Stimulated activated CD4-positive, alpha-beta T cell treated with anti-CD3 and anti-CD28 coated beads, Interleukin-12 subunit alpha, Interleukin-12 subunit beta, amount 100 ng/mL, for 4 hours (primary cell): ENCODE measurements at places on chromosomes 2 and 18.
A peak's percentile ranks its signal among the peaks of the same experiment; 100 is the strongest.

GRCh38 chr18:51146909-51147308, 50.6 kb downstream of the MEX3C start:
- no peak for DNase-seq

GRCh38 chr2:57550912-57551311, 495.7 kb upstream of the VRK2 start:
- no peak for DNase-seq

GRCh38 chr2:152635635-152636298, 81.5 kb downstream of the PRPF40A start:
- peak; percentile 61 for DNase-seq

DNA sequence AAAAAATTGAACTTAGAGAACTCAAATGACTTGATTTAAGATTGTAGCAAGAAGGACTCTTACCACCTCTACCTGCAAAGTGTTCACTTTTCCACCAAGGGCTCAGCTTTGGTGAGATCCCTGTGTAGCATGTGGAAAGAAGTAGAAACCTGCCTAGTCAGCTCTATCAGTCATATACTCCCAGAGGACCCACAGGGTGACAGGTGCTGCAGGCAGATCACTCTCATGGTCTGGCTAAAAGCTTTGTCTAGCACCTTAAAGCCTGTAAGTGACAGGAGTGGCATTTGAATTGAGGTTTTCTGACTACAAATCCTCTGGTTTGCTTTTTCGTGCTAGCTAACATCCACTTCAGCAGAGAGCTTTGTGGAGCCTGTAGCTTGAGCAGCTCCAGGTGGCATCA, 18.7 kb upstream of the NEMP2 start:
- DNase-seq: no peak

GRCh38 chr2:221571551-221572218, 419 bp downstream of the EPHA4 start:
- DNase-seq: peak; percentile 11

DNA sequence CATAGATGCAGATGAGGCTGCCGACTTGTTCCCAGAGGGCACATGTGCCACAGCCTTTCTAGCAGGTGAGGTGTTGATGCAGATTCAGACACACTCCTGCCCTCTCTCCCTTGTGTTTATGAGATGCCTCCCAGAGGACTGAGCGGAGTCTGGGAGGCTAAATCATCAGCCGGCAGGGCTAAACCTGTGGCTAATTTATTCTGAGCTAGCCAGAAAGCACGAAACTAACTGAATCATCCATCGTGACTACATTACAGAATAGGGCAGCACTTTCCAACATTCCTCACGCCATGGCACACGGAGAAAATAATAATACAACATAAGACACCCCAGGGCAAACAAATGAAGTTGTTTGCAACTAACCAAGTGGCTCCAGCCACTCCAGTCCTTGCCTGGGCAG, 101.7 kb upstream of the FZD7 start:
- no peak for DNase-seq

DNA sequence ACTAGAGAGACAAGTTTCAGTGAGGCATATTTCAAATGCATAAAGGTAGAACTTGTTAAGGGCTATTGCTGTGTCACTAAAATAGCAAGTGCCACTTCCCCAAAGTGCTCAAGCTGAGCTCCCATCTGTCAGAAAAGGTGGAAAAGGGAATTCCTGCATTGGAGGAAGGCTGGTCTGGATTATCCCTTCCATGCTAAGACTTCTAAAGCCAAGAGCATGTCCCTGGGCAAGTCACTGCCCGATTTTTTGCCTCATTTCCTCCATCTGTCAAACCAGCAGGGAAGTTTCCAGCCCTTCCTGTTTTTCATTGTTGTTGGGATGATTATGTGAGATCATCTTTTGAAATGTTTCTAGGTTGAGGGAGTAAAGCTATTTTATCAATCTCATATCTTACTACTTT, 175.5 kb downstream of the SETBP1 start:
- no peak for DNase-seq

DNA sequence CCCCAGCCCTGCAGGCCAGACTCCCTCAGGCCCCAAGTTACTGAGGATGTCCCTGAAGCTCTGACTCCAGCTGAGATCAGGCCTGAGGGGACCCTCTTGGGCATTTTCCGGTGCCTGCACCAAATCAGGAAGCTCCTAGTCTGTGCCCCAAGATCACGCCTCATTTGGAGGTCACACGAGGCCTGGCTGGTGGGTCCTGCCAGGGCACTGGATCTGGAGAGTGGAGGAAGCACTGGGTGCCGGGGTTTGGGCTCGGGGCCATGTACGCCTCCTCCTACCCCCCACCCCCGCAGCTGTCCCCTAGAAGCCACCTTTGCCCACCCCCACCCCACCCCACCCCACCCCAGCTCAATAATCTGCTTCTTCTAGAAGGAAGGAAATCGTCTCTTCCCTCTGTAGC, 16.2 kb downstream of the SH2D6 start:
- DNase-seq: no peak

- no peak for DNase-seq
Measured at GRCh38 chr2:100992262-100992661, 9.8 kb upstream of the RPL31 start.

- DNase-seq: no peak
Measured at GRCh38 chr2:240000671-240001070, 24.5 kb downstream of the NDUFA10 start.

DNA sequence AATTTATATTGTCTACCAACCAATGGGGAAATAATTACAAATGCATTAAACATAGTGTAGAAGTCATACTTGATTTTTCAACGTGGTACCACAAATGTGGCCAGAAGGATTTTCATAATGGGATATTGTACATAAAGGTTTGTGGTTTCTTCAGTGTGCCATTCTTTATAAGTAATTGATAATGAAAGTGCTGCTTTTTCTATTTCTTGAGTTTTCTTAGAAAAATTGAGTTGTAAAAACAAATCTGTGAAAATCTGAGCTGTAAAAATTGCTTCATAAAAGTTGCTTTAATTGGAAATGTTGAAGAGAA, 103.6 kb downstream of the KYNU start:
- DNase-seq: no peak

- DNase-seq: no peak
Measured at GRCh38 chr18:48835119-48835518, 115.6 kb downstream of the SMAD7 start.

DNA sequence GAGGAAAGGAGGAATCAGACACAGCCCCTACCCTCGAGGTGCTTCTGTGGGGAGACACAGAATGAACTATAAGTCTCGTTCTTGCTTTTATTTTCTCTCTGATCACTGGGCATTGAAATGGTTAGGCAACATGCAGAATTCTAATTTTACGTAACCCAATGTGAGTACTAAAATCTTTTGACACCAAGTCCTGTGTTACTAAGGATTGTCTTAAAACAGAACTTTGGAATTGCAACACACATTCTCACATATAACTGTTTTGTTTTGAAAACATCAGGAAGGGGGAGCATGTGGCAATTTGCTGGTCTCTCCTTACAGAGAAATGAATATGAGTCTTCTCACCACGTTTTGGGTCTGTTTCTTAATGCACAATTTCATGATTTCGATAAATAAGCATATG, 23.6 kb upstream of the SULT1C4 start:
- no peak for DNase-seq

DNA sequence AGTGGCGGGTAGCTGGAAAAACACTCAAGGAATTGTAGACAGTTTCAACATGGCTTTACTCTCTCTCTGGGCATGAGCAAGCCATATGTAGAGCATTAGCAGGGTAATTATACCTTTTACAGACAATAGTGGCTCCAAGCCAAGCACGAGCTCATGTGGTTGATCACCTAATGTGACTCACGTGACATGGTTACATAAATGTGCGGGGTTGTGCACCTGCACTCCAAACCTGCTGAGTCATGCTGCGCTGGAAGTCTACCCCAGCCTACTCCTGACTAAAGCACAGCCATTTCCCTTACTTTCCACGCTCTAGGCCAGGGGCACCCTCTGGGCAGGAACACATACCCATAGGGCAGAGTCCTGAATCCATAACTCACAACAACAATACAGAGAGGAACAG, 232.8 kb downstream of the MBD5 start:
- DNase-seq: no peak

- DNase-seq: no peak
Measured at GRCh38 chr18:58691256-58691655, 20.0 kb downstream of the MALT1 start.

DNA sequence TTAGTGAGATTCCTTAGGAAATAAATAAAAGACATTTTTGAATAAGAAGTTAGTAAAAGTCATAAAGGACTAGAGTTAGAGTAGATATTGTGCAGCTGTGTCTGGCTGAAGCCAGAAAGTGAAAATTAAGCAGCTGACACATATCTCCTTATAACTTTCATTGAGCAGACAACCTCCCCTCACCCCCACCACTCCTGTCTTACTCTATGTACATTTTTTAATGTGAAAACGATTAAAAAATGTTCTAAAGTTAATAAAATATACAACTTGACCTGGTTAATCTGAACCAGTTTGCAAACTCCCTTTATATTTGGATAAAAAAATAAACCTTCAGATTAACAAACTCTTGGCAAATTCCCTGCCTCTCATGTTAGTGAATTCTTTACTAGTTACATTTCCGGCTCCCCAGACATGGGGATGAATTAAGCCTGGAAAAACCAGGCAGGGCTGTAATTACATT, 462.8 kb downstream of the MEIS1 start:
- DNase-seq: no peak
